ENCODE measurements at places on chromosomes 1 and 21.

- DNase-seq = peak; percentile 70
Measured at GRCh38 chr1:238252033-238252802, 361.5 kb upstream of the ZP4 start.

GRCh38 chr1:8427493-8427892 lies 109.6 kb downstream of the SLC45A1 start:
- DNase-seq = no peak

DNA sequence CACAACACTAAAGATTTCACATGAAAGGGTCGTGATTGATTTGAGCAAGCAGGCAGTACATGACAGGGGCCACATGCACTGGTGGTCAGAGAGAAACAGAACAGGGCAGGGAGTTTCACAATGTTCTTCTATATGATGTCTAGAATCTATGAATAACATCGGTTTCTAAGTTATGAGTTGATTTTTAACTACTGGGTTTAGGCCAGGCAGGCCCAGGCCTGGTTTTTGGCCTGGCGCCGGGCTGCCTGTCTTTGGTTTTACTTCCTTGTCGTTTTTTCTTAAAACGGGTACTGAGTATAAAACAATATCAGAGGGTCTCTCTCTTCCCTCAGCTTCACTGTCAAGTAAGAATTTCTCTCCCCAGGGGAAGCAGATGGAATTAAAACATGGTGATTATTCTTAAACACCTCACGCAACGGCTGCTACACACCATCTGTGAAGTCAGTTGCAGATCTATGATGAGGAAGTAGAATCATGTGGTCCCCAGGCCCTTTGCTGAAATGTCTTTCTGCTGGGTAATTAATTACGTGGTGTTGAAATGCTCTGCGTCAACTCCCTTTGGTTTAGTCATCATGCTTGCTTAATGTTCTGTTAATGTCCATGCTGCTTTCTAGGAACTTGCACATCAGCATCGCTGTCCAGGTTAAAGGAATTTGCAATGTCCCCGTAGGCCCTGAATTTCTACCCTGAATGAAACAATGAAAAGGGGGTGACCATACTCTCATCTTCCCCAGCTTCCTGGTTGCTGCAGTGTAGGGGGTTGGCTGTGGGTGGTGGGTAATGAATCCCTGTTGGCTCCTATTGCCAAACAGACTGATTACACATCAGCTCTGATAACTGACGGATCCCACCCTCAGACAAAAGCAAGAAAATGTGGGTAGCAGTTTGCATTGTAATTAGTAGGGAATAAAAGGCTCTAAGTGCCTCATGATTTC lies 70.3 kb downstream of the SERINC2 start:
- DNase-seq = no peak

DNA sequence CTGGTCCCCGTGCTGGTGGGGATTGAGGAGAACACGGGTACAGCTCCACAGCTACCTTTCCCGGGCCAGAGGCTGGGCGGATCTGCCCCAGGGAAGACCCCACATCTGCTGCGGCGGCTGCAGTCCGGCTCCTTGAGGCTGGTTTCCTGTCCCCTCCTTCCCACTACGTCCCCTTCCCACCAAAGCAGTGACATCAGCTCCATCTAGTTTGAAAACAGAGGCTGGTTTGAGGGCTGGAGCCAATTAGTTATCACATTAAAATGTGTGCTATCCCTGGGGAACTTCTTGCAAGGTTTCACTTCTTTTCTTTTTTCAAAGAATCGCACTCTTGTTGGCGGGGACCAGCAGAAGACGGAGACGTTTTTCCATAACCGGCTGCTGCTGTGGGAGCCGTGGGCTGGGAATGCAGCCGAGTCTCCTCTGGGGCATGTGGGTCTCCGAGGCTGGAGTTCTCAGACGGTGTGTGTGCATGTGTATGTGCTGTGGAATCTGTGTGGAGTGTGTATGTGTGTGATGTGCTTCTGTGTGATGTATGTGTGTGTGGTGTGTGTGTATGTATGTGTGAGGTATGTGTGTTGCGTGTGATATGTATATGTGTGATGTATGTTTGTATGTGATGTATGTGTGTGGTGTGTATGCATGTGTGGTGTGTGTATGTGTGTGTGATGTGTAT lies 8.9 kb upstream of the PCBP3 start:
- DNase-seq = no peak

DNA sequence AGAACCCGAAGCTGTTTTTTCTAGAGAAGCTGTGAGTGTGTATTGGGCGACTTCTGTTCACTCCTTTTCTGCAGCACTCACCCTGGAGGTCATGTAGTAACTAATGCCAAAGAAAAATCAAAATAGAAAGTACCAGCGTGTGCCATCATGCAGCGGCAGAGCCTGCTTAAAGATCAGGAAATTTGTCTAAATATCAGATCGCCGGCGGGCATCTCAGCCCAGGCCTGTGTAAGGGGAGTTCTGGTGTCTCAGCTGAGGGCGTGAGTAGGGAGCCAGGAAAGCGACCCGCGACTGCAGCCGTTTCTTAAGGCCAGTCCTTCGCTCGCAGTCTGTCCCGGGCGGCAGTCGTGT lies 768 bp downstream of the EDARADD start:
- peak; percentile 16 for DNase-seq

DNA sequence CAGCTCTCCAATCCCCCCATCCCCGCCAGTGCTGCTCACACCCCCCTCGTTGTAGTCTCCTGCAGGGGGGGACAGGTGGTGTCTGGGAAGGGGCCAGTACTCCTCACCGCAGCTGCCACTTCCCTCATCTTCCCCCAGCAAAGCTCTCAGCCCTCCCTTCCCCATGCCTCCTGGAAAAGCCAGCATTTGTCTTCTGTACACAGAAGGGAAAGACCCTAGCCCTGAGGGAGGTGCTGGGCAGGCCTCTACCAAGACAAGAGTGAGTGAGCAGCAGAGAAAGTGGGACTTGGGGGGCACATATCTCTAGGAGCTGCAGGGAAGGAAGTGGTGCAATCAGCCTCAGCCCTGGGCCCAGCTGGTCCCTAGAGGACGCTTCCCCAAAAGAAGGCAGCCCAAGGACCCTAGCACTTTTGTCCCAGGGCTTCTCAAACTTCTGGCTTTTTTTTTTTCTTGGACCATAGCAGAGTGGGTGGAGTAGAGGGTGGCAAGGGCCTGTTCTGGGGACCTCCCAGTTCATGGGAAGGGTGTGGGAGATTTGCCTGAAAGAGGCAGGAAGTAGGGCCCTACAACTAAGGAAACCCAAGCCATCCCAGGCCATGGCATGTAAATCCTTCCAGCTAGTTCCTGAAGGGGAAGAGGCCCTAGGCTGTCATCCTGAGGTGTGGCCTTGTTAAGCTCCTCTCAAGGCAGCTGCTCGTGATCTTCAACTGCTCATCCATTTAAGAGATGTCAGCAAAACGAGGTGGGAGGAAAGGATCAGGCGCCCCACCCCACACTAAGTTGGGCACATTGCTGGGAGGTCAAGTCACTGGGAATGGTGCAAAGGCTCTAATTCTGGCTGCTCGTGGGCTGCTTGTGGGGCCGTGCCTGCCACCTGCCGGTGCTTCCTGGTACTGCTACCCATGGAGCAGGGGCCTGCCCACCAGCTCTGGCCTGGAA lies 12.6 kb downstream of the ZC3H12A start:
- peak; percentile 69 for DNase-seq

DNA sequence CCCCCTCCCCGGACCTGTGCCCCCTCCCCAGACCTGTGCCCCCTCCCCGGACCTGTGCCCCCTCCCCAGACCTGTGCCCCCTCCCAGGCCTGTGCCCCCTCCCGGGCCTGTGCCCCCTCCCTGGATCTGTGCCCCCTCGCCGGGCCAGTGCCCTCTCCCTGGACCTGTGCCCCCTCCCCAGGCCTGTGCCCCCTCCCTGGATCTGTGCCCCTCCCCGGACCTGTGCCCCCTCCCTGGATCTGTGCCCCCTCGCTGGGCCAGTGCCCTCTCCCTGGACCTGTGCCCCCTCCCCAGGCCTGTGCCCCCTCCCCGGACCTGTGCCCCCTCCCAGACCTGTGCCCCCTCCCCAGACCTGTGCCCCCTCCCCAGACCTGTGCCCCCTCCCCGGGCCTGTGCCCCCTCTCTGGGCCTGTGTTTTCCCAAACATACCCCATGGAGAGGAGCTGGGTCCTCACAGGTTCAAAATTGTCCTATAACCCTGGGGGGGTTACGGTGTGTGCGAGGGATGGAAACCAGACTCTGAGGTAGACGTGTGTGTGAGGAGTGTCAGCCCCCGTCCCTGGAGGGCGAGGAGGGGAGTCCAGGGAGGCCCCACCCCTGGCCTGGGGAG lies 47.6 kb upstream of the POFUT2 start:
- DNase-seq = no peak

- DNase-seq = peak; percentile 90
Measured at GRCh38 chr1:40039757-40040510, 595 bp upstream of the CAP1 start.

GRCh38 chr1:69129538-69129937 lies 438.2 kb upstream of the LRRC7 start:
- no peak for DNase-seq

DNA sequence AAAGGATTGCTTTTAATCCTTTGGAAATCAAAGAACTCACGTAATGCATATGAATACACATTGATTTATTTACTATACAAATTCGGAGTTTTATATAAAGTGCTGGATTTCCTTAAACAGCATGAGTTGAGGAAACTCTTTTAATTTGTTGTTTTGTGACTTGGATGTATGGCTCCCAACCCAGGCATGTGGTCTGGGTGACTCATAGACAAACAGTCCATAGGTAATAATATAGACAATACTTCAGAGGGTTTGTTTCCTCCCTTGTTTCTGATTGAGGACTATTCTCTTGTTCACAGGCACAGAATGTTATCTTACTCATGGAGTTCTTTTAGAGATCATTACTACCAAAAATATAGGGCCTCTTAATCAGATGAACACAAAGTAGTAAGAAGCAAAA lies 43.8 kb downstream of the XPR1 start:
- peak; percentile 41 for DNase-seq

DNA sequence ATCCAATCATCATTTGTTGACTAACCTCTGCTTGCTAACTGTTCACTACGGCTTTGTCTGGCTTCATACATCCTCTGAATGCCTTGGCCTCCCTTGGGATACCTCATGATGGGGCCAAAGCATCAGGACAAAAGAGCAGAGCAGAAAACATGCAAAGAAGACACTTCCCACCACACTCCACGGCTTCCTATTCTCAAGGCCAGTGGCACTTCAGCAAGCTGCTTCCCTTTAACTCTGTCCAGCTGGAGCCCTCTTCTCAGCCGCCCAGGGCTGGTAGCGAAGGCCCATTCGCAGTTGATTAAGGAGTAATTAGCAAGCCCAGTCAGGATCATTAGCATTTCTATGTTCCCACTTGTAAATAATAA lies 224.3 kb upstream of the FGGY start:
- no peak for DNase-seq

DNA sequence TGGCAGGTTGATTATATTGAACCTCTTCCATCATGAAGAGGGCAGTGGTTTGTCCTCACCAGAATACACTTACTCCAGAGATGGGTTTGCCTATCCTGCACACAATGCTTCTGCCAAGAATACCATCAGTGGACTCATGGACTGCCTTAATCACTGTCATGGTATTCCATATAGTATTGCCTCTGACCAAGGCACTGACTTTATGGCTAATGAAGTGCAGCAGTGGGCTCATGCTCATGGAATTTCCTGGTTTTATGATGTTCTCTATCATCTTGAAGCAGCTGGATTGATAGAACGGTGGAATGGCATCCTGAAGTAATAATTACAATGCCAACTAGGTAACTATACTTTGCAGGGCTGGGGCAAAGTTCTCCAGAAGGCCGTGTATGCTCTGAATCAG lies 16.6 kb upstream of the GBP6 start:
- no peak for DNase-seq
